Astrocyte of the spinal cord (primary cell): ENCODE measurements at places on chromosomes 5 and 9.
A peak's percentile ranks its signal among the peaks of the same experiment; 100 is the strongest.

GRCh38 chr5:142056816-142057696 lies 44.2 kb upstream of the GNPDA1 start:
- DNase-seq, result no peak

DNA sequence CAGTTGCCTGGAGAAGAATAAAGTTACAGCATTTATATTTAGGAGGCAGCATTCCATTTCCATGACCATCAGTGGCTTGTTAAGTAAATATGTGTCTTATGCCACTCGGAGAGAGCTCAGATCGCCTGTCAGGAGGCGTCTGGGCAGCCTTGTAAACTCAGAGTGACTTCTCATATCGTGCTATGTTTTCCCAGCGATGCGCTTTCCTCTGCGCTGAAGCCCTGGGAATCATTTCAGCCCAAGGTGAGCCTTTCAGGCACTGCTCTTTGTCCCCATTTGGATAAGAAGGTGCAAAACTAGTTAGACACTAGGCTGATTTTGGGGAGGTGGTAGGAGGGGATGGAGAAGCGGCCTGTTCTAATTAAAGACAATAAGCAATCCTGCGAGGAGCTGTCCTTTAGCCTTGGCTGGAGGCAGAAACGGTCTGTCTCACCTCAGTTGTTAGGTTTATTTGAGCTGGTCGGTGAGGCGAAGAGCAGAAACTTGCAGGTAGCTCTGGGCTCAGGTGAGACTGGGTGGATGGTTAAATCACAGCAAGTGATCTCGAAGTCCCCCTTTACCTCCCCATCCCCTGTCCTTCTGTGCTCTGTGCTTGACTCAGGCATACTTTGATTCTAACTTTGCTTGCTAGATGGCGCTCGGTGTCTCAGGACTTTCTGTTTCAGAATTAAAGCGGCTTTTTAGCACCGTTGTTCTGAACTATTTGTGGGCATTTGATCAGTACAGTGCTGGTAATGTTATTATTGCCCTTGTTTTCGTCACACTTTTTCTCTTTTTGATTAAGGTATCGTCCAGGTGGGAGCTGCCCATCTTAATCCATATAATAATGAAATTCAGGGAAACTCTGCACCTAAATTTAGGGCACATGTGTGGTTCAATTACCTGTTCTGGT lies 24.6 kb downstream of the NR2F1 start:
- peak; percentile 89 for DNase-seq

- no peak for DNase-seq
Observed at GRCh38 chr9:4102078-4102477, 197.8 kb downstream of the GLIS3 start.

DNA sequence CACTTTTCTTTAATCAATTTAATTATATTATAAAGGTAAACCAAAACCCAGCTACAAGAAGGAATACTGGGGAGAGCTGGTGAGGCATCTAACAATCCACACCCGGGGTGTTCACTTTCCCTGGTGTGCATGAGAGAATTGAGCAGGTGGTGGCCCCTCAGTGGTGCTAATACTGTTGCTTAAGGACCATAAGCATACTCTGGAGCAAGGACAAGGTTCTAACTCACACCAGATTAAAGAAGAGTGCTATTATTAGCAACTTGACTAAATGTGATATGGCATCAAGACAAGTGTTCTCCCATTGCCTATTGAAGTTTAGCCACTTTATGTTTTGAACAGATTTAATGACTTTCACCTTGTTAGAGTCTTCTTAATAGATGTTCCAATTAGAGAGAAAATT lies 8.8 kb downstream of the RGS7BP start:
- no peak for DNase-seq

DNA sequence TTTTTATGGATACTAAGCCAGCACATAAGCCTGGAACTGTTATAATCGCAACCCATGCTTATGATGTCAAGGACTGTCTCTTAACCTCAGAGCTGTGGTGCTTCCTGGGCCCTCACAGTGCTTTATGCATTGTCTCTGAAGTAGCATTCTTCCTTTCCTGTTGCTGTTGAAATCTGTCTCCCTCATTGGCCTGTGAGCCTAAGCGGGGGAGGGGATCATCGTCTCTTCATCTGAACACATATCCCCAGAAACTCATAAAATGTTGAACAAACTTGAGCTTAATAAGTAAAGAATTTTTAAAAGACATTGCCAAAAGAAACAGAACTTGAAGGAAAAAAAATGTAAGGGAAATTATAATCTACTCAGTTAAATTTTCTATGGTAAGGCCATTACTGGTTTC lies 80.3 kb downstream of the SGCD start:
- DNase-seq, result no peak

- DNase-seq, result peak; percentile 37
Observed at GRCh38 chr5:173581408-173582215, 34.8 kb downstream of the BOD1 start.

DNA sequence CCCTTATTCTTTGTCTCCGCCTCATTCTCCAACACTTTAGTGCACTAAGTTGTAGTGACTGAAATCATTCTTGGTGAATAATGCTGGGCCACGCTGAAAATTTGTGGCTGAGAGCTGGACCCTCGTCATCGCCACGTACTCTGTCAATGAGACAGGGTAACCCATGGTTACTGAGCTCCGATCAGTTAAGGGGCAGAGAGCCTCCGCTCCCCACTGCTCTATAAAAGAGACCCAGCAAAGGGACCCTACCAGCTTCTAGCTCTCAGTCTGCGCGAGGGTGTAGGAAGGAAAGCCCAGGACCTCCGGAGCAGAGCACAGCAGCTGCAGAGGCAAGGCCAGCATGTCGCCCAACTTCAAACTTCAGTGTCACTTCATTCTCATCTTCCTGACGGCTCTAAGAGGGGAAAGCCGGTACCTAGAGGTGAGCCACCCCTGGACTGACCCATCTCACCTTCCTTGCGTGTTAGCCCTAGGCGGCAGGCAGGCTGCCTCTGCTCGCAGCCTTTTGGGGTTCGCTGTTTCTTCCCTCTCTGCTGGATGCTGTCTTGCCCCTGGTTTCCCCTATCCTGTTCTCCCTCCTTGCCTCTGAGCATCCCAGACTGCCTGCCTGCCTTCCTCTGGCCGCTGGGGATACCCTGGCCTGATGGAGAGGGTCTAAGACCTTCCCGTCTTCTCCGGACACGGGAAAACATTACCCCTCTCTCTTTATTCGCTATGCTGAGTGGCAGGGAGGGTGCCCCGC lies at the start of gene CRHBP:
TSS of gene CRHBP (plus strand) at position 251 of the 742 bp plus-strand sequence. CDS start at position 341, 90 bp downstream.
- no peak for DNase-seq

DNA sequence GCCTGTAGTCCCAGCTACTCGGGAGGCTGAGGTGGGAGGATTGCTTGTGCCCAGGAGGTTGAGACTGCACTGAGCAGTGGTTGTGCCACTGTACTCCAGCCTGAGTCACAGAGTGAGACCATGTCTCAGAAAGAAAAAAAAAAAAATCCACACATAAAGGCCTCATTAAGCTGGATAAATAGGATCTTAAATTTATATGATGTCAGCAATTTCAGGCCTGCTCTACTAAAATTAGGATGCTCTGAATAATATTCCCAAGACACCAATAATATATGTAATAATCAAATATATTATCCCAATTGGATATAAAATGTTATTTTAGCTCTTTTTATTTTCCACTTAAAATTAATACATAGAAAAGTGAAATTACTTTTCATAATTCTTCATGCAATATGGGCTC lies 43.6 kb downstream of the NLN start:
- DNase-seq, result no peak

- no peak for DNase-seq
Observed at GRCh38 chr9:86723346-86723745, 224.0 kb downstream of the GAS1 start.

- DNase-seq, result no peak
Observed at GRCh38 chr5:33637011-33637410, 196.2 kb downstream of the TARS1 start.

DNA sequence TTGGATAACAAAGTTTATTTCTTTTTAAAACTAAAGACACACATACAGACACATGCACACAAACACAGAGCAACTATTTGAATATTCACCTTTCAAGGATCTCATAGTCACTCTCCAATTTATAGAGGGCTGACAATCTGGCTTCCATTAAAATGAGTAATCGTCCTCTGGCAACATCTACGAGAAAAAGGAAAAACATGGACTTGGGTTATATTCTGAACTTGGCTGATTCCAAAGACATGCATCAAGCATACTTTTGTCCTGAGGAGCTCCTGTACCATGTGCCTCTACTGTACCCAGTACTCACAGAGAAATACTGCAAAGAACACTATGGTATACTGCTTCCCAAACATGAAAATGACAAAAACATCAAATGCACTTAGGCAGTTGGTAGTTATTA lies 15.4 kb downstream of the IARS1 start:
- DNase-seq, result peak; percentile 15

DNA sequence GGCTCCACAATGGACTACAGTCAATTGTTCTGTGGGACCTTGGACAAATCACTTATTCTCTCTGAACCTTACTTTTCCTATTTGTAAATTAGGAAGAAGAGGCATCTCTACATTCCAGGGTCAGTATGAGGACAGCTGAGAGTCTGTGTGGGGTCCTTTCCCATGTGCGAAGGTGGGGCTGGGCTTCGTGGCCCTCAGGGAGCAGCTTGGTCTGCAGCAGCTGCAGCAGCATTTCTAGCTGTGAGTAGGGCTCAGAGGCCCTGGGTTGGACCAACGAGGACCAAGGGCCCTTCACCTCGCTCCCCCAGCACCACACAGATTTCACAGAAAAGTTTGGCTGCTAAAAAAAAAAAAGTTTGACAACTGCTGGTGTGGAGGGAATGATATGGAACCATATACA lies 9.4 kb upstream of the DDX41 start:
- no peak for DNase-seq

GRCh38 chr9:111068771-111069170 lies 30.5 kb upstream of the LPAR1 start:
- DNase-seq, result no peak

DNA sequence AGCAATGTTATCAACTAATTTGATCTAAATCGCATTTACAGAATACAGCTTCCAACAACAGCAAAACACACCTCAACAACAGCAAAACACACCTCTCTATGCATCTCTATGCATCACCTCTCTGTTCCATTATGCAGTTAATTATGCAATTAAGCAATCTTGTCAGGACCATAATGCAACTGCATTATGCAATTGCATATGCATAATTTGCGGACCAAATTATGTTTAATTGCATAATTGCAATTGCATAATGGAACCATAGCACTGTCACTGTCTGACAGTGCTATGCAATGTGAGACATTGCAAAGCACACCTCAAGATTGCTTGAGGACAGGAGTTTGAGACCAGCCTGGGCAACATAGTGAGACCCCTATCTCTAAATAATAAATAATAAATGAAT lies 80.4 kb upstream of the PRSS3 start:
- DNase-seq, result no peak

GRCh38 chr9:131747352-131747751 lies 7.5 kb upstream of the RAPGEF1 start:
- peak; percentile 39 for DNase-seq

GRCh38 chr5:123285122-123286023 lies 137.8 kb downstream of the CEP120 start:
- DNase-seq, result peak; percentile 35

DNA sequence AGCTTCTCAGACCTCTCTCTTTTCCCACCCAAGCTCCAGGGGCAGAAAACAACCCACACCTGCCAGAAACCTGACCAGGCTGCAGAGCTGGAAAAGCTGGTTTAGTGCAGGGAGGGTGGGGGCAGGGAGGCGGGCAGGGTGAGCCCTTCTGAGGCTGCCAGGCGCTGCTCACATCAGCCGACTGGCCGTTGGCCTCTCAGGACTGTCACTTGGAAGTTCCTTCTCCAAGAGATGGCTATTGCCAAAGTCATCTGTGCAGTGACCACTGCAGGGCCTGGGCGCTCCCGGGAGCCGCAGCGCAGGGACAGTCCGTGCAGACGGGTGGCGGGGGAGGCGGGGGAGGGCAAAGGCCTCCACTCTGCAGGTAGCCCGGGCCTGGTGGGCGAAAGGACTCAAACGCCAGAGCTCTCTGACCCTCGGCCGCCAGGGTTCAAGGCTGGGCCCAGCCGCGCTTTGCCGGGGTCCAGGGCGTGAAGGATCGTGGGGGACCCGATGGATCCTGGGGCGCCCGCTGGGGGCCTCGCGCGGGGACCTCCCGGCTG lies 205.0 kb upstream of the IER5L start:
- no peak for DNase-seq

DNA sequence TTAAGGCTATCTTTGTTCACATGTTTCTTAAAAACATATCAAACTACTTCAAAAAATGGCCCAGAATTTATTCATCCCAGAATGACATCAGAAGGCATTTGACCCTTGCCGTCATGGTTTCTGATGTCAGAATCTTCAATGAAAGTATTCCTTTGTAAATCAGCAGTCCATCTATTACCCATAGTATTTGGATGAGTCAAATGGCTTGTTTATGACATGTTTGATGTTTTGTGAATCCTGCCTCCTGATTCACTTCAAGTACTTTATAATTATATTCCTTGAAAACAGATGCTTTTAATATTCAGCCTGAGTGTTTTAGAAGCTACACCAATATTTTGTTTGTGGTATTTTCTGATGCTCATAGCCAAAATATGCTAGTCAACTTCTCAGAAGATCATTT lies 200.8 kb upstream of the MEF2C start:
- peak; percentile 28 for DNase-seq

DNA sequence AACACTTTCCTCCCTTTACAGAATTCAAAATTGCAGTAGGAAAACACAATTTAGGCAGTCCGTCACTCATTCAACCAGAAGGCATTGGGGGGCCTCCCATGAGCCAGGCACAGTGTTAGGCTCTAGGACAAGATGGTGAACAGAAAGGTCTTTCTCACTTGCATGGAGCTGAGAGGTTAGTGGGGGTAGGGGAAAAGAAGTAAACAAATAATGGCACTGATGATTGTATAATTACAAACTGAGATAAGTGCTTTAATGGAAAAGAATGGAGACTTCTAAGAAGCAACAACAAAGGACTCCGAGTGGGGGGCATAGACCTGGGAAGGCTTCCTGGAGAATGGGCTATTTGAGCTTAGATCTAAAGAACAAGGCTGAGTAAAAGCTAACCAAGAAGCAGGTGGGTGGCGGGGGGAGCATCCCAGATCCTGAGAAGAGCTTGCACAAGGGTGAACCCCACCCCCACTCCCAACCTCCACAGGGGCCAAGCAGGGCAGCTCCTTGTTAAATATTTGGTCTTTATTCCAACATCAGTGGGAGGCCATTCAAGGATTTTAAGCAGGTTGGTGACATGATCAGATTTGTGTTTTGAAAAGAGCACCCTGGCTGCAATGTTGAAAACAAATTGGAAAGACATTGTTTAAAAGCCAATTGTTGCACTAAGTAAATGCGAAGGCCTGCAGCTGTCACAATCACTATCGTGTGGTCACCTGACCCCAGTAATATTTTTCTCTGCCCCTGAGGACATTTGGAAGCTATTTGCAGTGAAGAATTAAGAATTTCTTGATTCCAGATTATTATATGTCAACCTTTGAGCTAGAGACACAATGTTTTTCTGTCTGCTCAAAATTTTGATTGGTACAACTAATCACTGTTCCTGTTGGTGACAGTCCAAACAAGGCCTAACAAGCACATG lies 73.9 kb upstream of the EFNA5 start:
- DNase-seq, result no peak

- no peak for DNase-seq
Observed at GRCh38 chr5:142720641-142721271, 34.9 kb upstream of the FGF1 start.

- no peak for DNase-seq
Observed at GRCh38 chr5:35416217-35416988, 186.1 kb upstream of the PRLR start.

- DNase-seq, result no peak
Observed at GRCh38 chr9:19156026-19156474, 28.8 kb upstream of the PLIN2 start.
